ENCODE measurements at places on chromosomes 2 and 18. TPM values are rescaled to one million over a fixed set of nuclear protein-coding genes. Genes with fewer than 3 reads are reported as not detected.

Gene ZSWIM2
- 5.0 TPM for total RNA-seq

Gene HOXD11
- 0.62 TPM for total RNA-seq

Gene PLEKHM3
- 24.6 TPM for total RNA-seq

Gene DNER
- 4.8 TPM for total RNA-seq

Gene SERPINB3
- total RNA-seq = 1.1 TPM

Gene CNNM3
- 32.2 TPM for total RNA-seq

Gene LRRC30
- not detected for total RNA-seq

GRCh38 chr2:106530866-106531265 lies 43.7 kb downstream of the CD8B2 start:
- no peak for DNase-seq

DNA sequence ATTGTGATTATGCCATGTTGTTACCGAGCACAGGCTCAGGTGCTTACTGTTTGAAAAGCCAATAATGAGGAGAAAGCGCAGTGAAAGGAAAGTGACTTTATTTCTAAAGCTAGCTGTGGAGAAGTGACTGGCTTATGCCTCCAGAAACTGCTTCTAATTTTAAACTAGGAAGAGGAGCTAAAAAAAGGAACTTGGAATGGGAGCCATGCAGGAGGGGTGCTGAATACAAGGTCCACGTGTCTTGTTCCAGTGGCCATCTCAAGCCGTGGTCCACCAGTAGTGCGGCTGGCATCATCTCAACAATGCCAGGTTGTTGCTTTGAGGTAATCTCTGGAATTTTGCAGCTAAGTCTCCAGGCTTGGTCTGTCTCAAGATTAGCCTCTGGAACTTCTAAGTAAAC lies 282.0 kb downstream of the THSD7B start:
- DNase-seq = no peak

GRCh38 chr18:76142611-76143010 lies 352.4 kb downstream of the ZNF516 start:
- DNase-seq = no peak

DNA sequence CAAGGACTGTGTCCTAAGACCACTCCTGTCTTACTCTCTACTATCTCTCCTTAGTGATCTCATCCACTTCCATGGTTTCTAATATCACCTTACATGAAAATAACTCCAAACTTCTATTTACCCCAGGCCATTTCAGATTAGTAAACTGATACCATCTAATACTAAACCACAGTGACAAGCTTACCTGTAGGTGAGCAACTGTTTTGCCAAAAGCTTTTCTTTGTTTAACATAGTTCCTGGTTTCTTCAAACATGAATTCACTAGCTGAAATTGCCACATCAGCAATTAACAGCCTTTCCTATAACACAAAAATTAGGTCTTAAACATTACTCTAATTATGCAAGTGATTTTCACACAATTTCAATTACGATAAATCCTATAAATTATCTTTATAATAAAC lies 22.1 kb downstream of the ACADL start:
- no peak for DNase-seq

GRCh38 chr18:36567800-36568199 lies 261.0 kb downstream of the TPGS2 start:
- DNase-seq = no peak

GRCh38 chr2:175414191-175414881 lies 232.8 kb upstream of the ATP5MC3 start:
- DNase-seq = no peak

DNA sequence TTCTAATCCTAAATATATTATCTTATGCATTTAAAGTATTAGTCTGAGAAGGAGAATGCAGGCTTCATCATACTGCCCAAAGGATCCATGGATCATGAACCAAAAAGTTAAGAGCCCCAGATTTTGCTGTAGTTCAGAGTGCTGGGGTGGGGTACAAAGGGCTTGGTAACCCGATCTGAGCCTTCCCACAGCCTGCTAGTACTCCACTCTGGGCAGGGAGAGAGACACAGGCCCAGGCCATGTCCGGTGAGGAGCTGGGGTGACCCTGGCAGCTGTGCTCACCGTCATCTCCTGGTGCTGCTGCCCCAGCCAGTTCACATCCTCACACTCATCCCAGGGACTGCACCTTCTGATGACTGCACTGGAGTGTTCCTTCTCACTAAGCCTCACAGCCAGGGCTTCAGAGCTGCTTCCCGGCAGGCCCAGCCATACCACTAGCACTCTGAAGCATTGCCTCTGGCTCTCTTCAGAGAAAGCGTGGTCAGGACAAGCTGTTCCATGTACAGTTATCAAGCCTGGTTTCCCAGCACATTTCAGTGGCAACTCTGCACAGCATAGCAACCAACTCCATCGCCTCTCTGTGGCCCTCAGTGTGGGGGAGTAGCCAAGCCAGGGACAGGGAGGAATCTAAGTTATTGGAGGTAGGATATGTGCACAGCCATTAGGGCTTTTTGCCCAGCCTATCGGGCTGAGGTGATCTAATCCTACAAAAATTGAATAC lies 189.0 kb upstream of the CTAGE1 start:
- no peak for DNase-seq

DNA sequence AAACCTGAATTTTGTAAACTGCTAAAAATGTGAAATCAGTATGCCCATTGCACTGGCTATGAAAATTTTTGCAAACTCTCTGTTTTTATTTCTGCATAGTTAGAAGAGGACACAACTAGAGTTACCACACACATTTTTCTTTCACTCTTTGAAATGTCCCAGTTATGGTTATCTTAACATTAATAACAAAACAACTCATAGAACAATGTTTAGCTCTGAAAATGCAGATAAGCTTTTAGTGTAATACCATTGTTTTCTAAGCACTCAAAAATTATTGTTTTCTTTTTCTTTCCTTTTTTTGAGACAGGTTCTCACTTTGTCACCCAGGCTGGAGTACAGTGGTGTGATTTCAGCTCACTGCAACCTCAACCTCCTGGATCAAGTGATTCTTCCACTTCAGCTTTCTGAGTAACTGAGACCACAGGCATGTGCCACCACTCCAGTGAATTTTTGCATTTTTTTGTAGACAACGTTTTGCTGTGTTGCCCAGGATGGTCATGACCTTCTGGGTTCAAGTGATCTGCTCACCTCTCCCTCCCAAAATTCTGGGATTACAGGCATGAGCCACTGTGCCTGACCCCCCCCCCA lies 1204.5 kb upstream of the ZEB2 start:
- DNase-seq = no peak

DNA sequence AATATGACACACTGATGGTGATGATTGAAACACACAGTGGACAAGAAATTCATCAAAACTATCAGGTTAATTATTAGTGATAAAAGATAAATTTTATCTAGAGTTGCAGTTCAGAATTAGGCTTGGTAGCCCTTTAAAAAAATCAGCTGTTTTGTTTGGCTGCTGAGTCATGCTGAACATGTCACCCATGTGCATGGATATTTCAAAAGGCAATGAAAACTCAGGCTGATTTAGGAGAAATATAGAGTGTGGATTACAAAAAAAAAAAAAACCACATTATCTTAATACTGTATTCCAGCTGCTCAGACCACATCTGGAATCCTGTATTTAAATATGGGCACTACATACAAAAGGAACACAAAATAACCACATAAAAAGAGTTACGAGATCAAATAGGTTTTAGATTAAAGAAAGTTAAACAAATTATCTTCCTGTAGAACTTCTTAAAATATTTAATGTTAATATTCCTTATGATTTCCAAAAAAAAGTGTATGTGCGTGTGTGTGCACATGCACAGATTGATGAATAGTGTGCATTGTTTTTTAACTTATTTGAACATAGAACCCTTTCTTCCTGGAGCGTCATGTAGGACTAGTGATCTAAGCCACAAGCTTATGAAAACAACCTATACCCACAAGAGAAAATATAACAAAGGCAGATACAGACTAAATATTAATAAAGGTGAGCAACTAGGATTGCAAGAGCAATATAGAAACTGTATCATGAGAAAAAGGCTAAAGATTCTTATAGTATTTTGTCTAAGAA lies 186.2 kb downstream of the STK39 start:
- DNase-seq = no peak

DNA sequence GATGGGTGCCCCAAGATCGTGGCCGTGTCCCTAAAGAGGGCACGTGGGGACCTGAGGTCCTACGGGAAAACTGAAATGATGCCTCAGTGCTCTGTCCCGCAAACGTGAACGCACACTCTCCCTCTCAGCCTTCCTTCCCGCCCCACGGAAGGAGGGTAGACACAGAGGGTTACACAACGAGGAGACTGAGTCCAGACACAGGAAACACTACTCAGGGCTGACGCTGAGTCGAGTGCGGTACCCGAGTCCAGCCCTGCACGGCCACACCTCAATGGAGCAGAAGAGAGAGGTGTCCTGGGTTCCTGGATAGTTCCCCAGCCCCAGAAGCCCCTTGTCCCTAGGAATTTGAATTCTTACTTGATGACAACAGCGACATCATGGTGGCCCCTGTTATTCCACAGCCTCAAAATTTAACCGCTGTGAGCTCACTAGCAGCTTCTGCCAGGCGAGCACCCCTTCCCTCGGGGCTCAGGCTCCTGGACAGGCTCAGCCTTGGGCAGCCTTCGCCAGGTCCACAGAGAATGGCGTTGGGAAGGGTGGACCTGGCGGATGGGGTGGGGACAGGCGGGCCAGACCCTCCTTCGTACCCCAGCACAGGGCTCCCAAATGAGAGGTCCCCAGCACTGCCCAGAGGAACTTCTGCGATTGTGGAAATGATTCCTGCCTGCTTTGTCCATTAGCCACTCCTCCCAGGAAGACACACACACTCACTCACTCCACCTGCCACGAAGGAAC lies 980 bp upstream of the RNPEPL1 start:
- peak; percentile 12 for DNase-seq

- DNase-seq = no peak
These were observed 57.4 kb downstream of the RAB31 start for GRCh38 chr18:9765501-9765900.

- no peak for DNase-seq
These were observed 155.6 kb downstream of the QPCT start for GRCh38 chr2:37500031-37500430.

- DNase-seq = no peak
These were observed 583.1 kb upstream of the HS6ST1 start for GRCh38 chr2:128901572-128902391.

DNA sequence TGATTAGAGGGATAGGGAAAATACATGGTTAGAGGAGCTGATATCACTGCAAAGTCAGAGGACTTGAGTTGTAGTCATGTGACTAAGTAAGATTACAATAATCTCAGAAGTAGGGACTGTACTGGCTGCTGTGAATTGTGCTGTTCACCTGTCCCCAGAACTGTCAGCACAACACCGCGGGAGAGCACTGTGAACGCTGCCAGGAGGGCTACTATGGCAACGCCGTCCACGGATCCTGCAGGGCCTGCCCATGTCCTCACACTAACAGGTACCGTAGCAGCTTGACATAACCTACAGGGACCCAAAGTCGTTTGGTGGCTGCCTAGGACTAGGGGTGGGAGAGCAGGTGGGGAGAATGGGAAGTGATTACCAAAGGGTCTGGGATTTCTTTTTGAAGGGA lies 132.8 kb upstream of the TTC39C start:
- peak; percentile 46 for DNase-seq

- DNase-seq = no peak
These were observed 93.5 kb upstream of the STK39 start for GRCh38 chr2:168340931-168341330.

GRCh38 chr2:132521341-132521740 lies 104.7 kb downstream of the GPR39 start:
- no peak for DNase-seq

- DNase-seq = no peak
These were observed 195.1 kb downstream of the ACKR3 start for GRCh38 chr2:236764716-236765115.

DNA sequence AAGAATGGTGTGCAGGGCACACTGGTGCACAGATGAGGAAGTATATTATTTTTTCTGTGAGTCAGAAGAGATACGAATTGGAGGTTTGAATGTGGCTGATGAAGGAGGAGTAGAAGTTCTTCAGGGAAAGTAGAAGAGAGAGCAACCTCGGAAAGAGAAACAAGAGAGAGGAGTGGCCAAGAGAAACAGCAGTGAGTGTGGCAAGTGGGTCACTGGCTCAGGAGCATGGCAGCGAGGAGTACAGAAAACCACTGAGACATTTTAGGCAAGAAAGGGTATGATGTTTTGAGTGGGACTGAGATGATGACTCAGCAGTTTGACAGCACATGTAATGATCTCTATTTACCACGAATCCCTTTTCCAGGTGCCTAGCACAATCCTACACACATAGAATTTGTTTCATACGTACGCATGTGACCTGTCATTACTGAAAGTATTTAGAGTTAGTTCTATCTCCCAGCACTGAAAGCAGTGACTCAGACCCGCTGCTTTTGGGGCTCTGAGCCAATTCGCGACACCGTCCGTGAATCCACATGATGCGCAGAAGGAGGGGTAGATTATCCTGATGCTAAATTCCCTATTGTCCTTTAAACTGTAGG lies 915.4 kb downstream of the DCDC2C start:
- DNase-seq = no peak

DNA sequence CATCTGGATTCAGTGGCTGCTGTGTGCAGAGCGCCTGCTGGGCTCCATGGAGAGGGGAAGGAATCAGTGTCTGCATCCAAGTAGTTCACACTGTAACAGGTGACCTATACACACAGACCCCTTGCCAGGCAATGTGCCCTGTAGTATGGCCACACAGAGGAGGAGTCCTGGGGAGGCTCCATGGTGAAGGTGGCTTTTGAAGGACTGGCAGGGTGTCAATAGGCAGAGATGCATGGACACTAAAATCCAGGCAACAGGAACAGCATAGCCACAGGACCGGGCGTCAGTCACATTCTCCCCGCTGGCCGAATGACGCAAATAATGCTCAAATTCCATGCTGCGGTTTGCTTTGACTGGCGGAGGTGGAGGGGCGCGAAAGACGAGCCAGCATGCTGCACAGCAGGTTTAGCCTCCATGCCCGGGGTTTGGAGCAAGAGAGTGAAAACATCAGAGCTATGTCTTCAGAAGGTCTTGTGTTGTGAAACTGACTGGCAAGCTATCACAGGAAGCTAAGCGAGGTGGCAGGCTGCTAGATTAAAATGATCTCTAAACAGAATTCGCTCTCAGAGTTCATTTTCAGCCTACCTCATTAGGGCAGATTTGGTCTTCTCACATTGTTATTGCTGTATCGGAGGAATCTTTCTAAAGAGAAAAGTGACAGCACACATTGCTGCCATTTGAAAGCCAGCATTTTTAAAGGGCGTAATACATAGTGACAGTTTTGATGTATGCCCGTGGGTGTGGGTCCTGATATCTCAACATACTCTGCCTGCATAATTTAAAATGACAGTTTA lies 1.2 kb upstream of the CHMP1B start:
- peak; percentile 68 for DNase-seq

GRCh38 chr2:8329660-8330622 lies 351.9 kb upstream of the ID2 start:
- DNase-seq = no peak

DNA sequence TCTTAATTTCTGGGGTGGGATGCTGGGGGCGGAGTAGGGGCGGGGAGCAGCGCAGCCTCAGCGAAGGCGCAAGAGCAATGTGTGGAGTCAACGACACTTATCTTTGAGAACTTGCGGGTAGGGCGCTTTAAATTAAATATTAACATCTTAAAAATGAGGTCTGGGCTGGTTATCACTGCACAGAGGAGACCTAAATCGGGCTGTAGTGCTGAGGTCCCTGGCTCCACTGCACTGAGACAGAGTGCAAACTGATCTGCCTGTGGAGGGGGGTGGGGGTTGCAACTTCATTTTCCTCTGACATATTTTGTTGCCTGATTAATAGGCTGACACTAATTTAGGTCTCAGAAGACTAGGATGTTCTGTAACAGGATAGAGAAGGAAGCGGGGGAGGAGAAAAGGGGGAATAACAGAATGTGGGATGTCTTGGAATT lies 253.0 kb upstream of the FANCL start:
- no peak for DNase-seq

Measured in testis (tissue), 5 donors.